ENCODE measurements at places on chromosomes 7 and 10. TPM values are rescaled to one million over a fixed set of nuclear protein-coding genes. Genes with fewer than 3 reads are reported as not detected.
A peak's percentile ranks its signal among the peaks of the same experiment; 100 is the strongest.

DNA sequence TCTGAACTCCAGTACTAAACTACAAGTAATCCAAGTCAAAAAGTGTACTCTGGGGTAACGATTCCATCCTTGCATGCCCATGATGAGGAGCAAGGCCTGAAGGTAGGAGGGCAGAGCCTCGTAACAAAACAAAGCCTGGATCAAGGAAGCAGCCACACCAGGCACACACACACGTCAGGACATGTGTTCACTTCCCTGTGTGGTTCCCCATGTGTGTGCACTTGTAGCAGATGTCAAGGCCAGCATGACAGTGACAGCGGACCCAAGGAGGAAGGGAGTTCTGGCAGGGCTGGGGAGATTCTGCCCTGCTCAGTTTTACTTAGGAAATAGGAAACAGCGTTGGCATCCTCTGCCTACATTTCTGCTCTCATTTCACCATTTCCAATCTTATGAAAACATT is 92.8 kb downstream of the ALOX5 start:
- peak overlapping the region; percentile 11 for H3K27ac ChIP-seq
- H3K27me3 ChIP-seq, result no peaks in the 10 kb centered on the region
- no peak overlapping the region for H3K4me3 ChIP-seq
- no peaks in the 10 kb centered on the region for H3K36me3 ChIP-seq
- peaks cover 5% of the 10 kb centered on the region for H3K4me1 ChIP-seq
- DNase-seq, result no peak

- no peaks in the 10 kb centered on the region for H3K4me1 ChIP-seq
- H3K27me3 ChIP-seq, result no peaks in the 10 kb centered on the region
- DNase-seq, result no peak
- no peak overlapping the region for H3K4me3 ChIP-seq
These were observed 208.2 kb downstream of the CDK14 start for GRCh38 chr7:90804370-90804769.

- H3K4me3 ChIP-seq, result no peak overlapping the region
- DNase-seq, result peak; percentile 57
- H3K27me3 ChIP-seq, result no peaks in the 10 kb centered on the region
- H3K4me1 ChIP-seq, result peaks cover 3% of the 10 kb centered on the region
These were observed 652.8 kb downstream of the KCNMA1 start for GRCh38 chr10:76984559-76985443.

- no peak overlapping the region for H3K4me3 ChIP-seq
- H3K27ac ChIP-seq, result no peak overlapping the region
- no peak for DNase-seq
- peaks cover 25% of the 10 kb centered on the region for H3K27me3 ChIP-seq
These were observed 142.3 kb downstream of the ARHGAP22 start for GRCh38 chr10:48462482-48463020.

DNA sequence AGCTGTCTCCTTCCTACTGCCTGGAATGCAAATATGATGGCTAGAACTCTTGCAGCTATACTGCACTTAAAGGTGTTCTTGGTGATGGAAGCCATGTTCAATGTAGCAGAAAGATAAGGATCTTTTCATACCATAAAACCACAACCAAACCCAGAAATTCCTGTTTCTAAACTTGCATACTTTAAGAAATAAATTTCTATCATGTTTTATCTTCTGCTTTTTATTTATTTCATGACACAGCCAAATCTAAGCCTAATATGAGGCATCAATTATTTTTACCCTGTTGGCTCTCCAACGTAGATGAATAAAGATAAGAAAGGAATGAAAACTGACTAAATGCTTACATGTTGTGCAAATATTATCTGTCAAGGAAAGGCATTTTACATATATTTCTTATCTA is 224.1 kb downstream of the DOCK4 start:
- H3K36me3 ChIP-seq, result peaks cover 16% of the 10 kb centered on the region
- H3K27ac ChIP-seq, result no peak overlapping the region
- H3K4me1 ChIP-seq, result peaks cover 21% of the 10 kb centered on the region
- H3K4me3 ChIP-seq, result no peak overlapping the region
- H3K27me3 ChIP-seq, result no peaks in the 10 kb centered on the region

DNA sequence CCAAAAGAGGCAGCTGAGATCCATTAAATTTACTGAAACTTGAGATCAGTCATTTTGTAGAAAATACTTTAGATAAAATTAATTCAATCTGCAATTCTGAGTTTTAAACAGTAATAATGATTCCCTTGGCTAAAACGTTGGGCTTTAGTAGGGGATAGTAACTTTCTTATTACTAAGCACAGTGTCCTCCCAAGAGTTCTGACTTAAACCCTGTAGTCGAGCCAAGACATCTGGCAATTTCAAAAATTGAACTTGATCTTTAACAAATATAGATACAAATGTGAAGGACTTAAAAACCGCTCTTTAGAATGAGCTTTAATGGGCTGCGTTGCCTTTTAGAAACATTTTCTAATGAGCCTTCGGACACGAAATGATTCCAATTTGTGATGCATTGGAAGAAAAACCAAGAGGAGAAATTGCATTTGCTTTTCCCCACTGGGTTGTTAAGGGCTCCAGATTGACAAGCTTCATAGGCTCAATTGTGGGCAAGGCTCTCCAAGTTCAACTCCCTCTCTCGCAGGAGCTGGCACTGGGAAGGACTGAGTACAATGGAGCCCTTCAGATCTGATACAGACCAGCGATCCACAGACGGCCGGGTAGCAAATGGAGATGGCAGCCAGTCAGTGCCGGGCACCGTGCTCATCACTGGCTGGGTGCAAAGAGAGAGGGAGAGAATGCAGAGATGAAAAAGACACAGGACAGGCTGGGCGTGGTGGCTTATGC is 921.3 kb upstream of the AUTS2 start:
- no peak for DNase-seq
- H3K4me3 ChIP-seq, result no peak overlapping the region
- no peaks in the 10 kb centered on the region for H3K27me3 ChIP-seq
- no peaks in the 10 kb centered on the region for H3K4me1 ChIP-seq
- no peaks in the 10 kb centered on the region for H3K36me3 ChIP-seq

DNA sequence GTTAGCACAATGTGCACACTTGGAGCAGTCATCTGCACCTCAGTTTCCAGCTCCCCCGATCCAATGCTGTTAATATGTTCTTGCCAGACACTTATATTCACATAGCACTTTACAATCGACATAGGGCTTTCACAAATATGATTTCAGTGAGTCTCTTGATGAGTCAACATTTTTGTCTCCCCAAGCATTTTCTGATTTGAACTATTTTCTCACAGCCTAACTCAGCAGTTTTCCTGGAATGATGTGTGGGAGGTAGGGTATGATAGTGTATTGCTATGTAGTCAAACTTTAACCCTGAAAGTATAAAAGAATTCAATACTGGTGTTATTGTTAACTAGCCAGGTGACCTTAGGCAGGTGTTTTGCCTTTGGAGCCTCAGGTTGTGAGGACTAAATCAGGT is 82.5 kb upstream of the LRGUK start:
- H3K36me3 ChIP-seq, result no peaks in the 10 kb centered on the region
- H3K27me3 ChIP-seq, result no peaks in the 10 kb centered on the region
- H3K27ac ChIP-seq, result no peak overlapping the region

DNA sequence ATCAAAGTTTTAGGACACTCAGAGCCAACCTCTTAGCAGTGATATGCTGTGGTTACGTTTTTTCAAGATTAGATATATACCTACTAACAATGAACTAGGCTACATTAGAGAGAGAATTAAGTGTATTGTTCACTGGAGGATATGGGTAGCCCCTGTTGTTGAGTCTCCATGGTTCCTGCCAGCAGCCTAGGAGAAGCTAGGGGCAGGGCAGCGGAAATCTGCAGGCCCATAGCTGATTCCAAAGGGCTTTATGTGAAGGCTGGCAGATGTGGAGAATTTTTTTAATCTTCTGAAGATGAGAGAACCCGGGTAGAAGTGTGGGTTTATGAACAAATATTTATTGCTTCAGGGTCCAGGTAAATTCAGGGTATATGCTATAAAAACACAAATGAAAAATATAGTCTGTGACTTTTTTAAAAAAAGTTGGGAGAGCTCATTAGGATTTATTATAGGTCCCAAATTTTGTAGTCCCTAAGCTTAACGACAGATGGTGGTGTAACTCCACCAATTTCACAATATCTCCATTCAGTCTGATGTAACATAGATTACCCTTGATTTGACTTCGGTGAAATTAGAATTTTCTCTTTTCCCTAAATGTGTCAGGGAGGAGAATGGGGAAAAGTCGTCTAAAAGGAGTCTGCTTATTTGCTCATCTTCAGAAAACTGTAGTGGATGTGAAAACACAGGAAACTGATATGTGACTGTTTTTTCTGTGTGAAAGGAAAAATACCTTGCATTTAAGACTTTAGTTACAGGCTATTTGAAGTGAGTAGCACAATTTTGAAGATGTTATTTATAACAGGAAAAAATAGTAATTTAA is 163.0 kb upstream of the PPP1R3A start:
- H3K27me3 ChIP-seq, result peaks cover 25% of the 10 kb centered on the region
- no peaks in the 10 kb centered on the region for H3K36me3 ChIP-seq
- peaks cover 30% of the 10 kb centered on the region for H3K4me1 ChIP-seq
- H3K4me3 ChIP-seq, result no peak overlapping the region

DNA sequence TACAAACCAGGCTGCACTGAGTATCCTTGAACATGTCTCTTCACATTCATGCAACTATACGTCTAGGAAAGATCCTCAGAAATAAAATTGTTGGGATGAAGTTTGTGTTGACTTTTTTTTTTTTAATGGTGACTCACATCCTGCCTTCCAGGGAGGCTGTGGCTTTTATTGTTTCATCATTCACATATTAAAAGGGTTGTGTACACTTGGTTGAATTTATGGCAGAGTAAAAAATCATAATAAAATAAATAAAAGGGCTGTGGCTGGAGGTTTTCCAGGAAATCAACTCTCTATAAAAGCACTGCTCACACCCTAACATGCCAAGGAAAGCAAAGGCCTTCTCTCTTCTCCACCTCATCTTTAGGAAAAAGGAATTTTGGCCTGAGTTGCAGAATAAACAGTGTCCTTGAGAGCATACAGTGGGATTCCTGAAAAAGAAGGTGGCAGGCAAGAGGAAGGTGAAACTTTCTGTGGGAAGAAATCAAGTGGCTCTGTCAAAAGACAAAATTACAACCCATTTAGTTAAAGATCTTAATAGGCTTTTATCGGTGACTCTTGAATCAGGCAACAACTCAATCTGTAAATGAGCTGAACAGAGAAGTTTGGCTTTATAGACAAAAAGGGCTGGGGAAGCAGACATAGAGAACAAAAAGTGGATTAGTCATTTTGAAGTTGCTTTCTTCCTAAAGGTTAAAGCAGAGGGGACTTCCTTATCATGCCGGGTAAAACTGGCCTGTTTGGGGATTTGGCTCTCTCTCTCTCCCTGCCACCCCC is 41.6 kb upstream of the FHIP2A start:
- no peak overlapping the region for H3K27ac ChIP-seq
- H3K27me3 ChIP-seq, result no peaks in the 10 kb centered on the region
- DNase-seq, result no peak
- peaks cover 12% of the 10 kb centered on the region for H3K4me1 ChIP-seq
- H3K4me3 ChIP-seq, result no peak overlapping the region

DNA sequence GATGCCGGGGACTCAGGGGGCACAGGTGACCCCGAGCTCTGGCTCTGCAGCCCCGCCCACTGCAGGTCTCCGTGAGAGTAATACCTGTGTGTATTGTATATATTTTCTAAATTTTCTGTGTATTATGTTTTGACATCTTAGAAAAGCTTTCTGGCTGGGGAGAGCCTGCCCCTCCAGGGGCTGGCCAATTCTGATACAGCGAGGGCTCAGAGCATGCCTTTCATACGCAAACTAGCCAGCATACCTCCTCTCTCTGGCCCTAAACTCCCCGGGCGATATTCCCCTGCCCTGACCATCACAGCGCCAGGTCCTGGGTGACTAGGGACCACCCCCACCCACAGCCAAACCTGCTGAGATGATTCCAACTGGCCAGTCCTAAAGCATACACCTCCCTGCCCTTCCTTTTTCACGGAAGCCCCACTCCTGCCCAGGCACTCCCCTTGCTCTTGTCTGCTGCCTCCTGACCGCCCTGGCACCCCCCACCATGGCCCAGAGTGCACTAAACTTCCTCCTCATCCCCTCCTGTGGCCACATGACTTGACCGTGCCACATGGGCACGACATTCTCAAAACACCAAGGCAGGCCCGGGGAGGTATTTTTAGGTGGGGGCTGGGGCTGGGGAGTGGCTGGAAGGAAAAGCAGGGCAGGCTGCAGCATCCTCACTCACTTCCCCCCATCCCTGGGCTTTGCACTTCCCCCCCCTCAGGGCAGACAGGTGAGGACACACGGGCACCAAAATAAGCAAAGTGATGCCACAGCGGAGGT is 61.5 kb downstream of the INSIG1 start:
- no peaks in the 10 kb centered on the region for H3K27me3 ChIP-seq
- no peak for DNase-seq
- no peak overlapping the region for H3K27ac ChIP-seq
- H3K4me3 ChIP-seq, result no peak overlapping the region

- DNase-seq, result no peak
- no peak overlapping the region for H3K27ac ChIP-seq
- H3K4me1 ChIP-seq, result no peaks in the 10 kb centered on the region
- no peaks in the 10 kb centered on the region for H3K27me3 ChIP-seq
- H3K36me3 ChIP-seq, result no peaks in the 10 kb centered on the region
These were observed 408.4 kb downstream of the ETV1 start for GRCh38 chr7:13581097-13581496.

- no peak overlapping the region for H3K27ac ChIP-seq
- no peak overlapping the region for H3K4me3 ChIP-seq
- H3K27me3 ChIP-seq, result no peaks in the 10 kb centered on the region
- no peaks in the 10 kb centered on the region for H3K4me1 ChIP-seq
These were observed 115.5 kb downstream of the PHTF2 start for GRCh38 chr7:77913977-77914607.

DNA sequence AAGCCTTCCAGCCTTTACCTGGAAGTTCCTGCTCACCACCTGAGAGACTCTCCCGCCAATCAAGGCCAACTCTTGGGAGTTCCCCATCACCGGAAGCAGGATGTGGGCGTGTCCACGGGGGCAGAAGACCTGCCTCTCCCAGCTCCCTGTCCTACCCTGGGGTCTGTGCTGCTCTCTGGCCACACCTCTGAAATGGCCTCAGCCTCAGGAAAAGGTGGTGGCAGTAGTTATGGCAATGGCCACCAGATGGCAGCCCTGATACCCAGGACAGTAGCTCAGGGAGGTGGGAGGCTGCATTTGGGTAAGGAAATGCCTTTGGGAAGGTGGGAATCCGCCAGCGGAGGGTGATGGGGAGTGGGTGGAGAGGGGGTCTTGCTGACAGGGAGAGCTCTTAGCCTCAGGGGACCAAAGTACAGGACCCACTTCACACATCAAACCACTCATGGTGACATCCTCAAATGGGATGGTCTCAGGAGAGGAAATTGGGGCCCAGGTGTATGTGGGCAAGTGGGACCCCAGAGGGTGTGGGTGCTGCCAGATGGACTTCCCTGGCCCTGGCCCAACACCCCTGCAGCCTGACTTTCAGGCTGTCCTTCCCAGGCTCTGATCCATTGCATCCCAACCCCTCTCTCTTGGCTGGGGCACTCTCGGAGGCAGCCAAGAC is 33.9 kb downstream of the KAZALD1 start:
- H3K4me1 ChIP-seq, result no peaks in the 10 kb centered on the region
- no peaks in the 10 kb centered on the region for H3K36me3 ChIP-seq
- H3K27me3 ChIP-seq, result peaks cover 19% of the 10 kb centered on the region
- peak; percentile 34 for DNase-seq
- no peak overlapping the region for H3K27ac ChIP-seq

GRCh38 chr7:45663167-45663921 is 89.2 kb downstream of the ADCY1 start:
- no peak overlapping the region for H3K4me3 ChIP-seq
- no peaks in the 10 kb centered on the region for H3K4me1 ChIP-seq
- no peaks in the 10 kb centered on the region for H3K36me3 ChIP-seq
- DNase-seq, result no peak
- H3K27me3 ChIP-seq, result no peaks in the 10 kb centered on the region
- H3K27ac ChIP-seq, result no peak overlapping the region

- no peak overlapping the region for H3K4me3 ChIP-seq
- peaks cover 6% of the 10 kb centered on the region for H3K27me3 ChIP-seq
- H3K36me3 ChIP-seq, result peaks cover under 1% of the 10 kb centered on the region
- no peak for DNase-seq
- no peak overlapping the region for H3K27ac ChIP-seq
These were observed 7.5 kb upstream of the CH25H start for GRCh38 chr10:89214566-89215165.

The ZPBP gene
- total RNA-seq, result not detected

The GDF10 gene
- 9.4 TPM for total RNA-seq

The ZNF365 gene
- total RNA-seq, result 1.4 TPM

Measured in left lung (tissue), 14 donors.